ENCODE measurements at places on chromosomes 12 and 14. TPM values are rescaled to one million over a fixed set of nuclear protein-coding genes. Genes with fewer than 3 reads are reported as not detected.

GRCh38 chr14:53663709-53664108 is 292.9 kb downstream of the BMP4 start:
- peak; percentile 37 for DNase-seq

DNA sequence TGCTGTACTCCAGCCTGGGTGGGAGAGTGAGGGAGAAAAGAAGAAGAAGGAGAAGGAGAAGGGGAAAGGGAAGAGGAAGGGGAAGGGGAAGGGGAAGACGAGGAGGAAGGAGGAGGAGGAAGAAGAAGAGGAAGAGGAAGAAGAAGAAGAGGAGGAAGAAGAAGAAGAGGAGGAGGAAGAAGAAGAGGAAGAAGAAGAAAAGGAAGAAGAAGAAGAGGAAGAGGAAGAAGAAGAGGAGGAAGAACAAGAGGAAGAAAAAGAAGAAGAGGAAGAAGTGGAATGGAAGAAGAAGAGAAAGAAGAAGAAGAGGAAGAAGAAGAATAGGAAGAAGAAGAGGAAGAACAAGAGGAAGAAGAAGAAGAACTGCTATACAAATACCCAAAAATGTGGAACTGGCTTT is 507.4 kb upstream of the TMPO start:
- DNase-seq: no peak

DNA sequence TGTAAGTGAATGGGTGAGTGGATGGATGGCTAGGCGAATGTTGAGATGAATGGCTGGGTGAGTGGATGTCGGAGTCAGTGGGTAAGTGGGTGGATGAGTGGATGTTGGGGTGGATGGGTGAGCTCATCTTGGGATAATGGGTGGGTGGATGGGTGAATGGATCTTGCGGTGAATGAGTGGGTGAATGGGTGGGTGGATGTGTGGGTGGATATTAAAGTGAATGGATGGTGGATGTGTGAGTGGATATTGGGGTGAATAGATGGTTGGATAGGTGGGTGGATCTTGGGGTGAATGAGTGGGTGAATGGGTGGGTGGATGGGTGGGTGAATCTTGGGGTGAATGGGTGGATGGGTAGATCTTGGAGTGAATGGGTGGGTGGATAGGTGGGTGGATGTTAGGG is 51.9 kb downstream of the CMKLR1 start:
- no peak for DNase-seq

DNA sequence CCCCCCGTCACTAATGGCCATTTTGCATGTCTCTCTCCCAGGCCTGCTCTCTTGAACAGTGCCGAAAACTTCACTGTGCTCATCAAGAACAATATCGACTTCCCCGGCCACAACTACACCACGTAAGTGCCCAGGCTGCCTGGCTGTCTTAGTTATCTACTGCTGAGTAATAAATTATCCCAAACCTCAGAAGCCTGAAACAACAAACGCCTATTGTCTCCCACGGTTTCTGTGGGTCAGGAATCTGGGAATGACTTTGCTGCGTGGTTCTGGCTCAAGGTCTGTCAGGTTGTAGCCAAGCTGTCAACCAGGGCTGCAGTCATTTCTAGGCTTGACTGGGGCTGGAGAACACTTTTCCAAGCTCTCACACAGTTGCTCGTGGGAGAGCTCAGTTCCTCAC is 32.6 kb downstream of the P2RX7 start:
- DNase-seq: peak; percentile 73

GRCh38 chr14:96858643-96859042 is 61.5 kb downstream of the VRK1 start:
- DNase-seq: no peak

GRCh38 chr14:103045371-103045869 is 11.9 kb downstream of the CDC42BPB start:
- DNase-seq: no peak

DNA sequence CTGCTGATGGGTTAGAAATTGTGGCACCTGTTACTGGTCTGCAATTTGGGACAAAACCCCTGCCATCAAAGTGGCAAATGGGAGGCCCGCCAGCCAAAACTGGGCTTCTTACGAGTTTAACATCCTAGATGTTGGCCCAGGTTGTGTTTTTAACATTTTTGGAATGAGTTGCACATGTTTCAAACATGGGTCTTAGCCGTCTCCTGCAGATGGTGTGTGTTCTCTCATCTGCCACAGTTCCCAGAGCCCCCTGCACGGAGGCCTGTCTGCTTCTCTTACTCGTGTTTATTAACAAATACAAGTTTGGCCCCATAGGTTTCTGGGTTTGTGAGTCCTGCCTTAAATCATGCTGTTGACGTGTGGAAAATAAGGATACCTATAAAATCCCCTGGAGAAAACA is 46.5 kb downstream of the CACNA2D4 start:
- DNase-seq: no peak

DNA sequence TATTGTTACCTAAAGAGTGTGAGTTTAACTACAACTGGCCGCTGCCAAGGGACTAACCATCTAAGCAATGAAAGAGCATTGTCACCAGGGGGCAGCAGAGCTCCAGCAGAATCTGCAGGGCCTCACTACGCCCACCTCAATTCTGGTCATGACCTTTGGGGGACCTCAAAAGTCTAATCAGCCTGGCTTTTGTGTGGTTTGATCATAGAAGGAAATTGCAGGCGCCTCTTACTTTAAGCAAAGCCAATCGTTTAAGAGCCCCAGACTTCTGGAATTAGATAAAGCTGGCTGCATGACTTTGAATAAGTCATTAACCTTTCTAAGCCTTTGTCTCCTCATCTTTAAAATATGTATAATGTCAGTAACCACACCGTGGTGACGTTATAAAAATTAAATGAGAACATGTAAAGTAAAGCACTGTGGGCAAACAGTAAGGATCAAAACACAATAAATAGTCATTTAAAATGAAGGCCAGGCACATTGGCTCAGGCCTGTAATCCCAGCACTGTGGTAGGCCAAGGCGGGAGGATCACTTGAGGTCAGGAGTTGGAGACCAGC is 58.6 kb downstream of the TBX3 start:
- DNase-seq: peak; percentile 55

GRCh38 chr14:65243766-65244442 is 141.6 kb upstream of the MAX start:
- peak; percentile 61 for DNase-seq

DNA sequence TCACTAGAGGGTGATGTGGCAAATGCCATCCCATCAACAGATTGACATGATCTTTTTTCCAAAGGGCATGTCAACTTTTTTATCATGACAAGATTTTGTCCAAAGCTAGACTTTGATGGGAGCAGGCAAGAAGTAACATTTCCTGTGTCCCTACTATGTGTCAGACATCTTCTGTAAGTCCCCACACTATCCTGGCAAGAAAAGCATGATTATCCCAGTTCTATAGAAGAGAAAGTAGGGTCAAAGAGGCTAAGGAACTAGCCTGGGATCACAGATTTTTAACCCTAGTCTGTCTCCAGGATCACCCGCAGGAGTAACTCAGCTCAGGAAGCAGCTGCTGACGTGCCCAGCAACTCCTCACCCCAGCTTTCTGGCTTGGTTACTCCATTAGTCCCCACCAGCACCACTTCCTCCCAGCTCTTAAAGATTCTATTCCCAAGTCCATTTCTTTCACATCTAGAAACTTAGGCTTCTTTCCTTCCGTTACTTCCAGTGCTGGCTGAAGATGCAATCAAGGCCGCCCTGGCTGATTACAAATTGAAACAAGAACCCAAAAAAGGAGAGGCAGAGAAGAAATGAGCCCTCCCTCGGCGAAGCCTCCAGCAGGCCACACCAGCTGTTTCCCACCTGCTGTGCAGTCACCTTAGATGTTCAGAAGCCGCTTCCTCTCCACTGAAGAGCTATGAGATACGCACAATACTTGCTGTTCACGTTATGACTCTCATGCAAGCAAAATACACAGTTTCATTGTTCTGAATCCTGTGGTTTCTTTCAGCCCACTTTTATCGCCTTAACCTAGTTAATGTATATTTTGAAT is 6.2 kb downstream of the ISCU start:
- DNase-seq: no peak

Gene CRIP1
- total RNA-seq: not detected

Gene LALBA
- not detected for total RNA-seq

Gene DNAJC22
- 8.2 TPM for total RNA-seq

Gene NEUROD4
- total RNA-seq: not detected

Gene FGD6
- total RNA-seq: 5.4 TPM

Gene DUSP6
- total RNA-seq: 14.6 TPM

Gene ZNF385A
- 4.6 TPM for total RNA-seq
